ENCODE measurements at places on chromosomes 12 and 14.
A peak's percentile ranks its signal among the peaks of the same experiment; 100 is the strongest.

DNA sequence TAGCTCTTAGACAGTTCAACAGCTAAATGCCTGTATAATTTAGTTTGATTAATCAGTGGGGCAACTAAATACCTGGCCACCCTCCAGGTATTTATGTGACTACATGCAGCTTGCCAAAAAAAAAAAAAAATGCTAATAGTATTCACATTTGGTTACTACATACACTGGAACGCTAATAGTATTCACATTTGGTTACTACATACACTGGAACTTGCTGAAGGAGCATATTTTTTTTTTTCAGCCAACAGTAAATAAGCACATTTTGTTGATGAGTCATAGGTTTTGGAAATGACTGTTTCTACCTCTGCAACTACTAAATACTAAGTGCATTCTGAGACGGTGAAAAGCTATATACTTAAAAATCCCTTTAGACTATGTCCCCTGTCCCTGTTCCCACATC lies 1172.3 kb downstream of the LRFN5 start:
- DNase-seq, result no peak

GRCh38 chr14:54606631-54607133 lies 39.8 kb downstream of the SAMD4A start:
- no peak for DNase-seq

- DNase-seq, result no peak
Measured at GRCh38 chr12:53975479-53976152, 862 bp upstream of the HOTAIR start.

GRCh38 chr14:33510063-33510481 lies 440.8 kb downstream of the EGLN3 start:
- DNase-seq, result no peak

GRCh38 chr12:75507086-75507485 lies 4.3 kb downstream of the KRR1 start:
- DNase-seq, result no peak

DNA sequence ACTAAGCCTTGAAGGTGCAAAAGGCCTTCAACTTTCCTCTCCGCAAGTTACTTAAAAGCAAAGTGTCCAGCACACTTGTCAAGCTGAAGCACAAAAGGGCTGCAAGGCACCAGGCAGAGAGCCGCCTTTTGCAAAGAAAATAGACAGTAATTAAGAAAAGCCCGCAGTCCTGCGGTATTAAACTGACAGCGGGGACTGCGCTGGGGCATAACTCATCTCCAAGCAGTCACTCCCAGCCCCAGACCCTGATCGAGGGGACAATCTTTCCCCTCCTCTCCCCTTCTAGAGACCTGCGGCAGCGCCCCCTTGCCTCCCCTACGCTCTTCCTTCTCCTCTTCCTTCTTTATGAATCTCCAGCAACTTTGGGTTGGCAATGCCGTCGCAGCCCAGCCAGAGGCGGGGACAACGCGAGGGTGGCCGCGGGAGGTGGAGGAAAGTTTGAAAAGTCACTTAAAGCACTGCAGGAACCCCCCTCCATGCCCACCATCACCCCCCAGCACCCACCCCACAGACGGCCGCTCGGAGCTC lies 200.9 kb upstream of the CAND1 start:
- peak; percentile 6 for DNase-seq

- DNase-seq, result peak; percentile 64
Measured at GRCh38 chr12:57756406-57757341, 1.8 kb downstream of the MARCHF9 start.

DNA sequence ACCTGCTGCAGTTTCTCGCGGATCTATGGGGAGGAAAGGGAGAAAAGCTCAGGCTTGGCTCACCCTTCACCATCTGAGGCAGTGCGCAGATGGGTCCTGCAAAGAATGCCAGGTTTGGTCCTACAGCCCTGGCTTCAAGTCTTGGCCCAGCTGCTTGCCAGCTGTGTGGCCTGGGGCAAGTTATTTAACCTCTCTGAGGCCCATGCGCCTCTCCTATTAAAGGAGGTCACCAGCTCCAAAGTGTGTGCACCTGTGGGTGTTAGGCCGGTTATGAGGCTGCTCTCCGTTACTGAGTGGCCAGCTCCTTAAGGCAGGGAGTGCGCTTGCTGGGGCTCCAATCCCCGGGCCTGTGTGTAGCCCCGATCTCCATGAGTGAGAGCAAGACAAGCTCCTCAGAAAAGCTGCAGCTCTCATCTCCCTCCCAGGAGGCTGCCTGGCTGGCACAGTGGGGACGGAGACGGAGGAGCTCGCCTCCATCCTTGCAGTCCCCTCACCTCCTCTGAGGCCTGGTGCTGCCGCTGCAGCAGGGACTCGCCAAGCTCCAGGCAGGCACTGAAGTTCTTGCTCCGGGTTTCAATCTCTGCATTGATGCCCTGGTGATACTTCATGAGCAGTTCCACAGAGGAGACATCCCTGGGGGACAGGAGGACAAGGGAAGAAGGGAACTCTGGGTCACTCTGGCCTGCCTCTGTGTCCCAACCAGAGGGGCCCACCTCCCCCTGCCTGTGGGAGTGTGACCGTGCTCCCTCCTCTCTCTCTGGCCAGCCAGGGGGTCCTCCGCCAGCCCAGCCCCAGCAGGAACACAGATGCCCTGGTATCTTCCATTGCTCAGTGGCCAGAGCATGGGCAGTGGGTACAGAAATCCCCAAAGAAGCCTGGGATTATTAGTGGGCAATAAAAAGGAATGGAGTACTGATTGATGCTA lies 65.1 kb downstream of the PLEKHG3 start:
- DNase-seq, result no peak

DNA sequence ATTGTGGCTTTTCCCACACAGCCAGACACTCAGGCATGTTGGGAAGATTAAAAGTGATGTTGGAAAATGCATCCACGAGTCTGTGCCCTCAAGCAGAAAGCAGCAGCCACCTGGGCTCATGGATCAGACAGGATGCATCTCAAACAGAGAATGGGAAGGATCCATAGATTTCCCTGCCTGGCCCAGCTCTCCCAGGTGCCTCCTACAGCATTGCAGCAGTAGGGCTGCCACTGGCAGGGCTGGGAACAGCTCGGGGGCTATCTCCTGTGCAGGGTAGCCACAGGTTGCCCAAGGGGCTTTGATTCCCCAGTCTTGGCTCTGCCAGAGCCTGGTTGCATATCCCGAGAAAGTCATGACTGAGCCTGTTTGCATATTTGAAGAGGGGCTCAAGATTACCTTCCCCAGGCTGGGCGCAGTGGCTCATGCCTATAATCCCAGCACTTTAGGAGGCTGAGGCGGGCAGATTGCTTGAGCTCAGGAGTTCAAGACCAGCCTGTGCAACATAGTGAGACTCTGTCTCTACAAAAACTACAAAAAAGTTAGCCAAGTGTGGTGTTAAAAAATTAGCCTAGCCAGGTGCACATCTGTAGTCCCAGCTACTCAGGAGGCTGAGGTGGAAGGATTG lies 19.5 kb downstream of the C14orf132 start:
- DNase-seq, result no peak

DNA sequence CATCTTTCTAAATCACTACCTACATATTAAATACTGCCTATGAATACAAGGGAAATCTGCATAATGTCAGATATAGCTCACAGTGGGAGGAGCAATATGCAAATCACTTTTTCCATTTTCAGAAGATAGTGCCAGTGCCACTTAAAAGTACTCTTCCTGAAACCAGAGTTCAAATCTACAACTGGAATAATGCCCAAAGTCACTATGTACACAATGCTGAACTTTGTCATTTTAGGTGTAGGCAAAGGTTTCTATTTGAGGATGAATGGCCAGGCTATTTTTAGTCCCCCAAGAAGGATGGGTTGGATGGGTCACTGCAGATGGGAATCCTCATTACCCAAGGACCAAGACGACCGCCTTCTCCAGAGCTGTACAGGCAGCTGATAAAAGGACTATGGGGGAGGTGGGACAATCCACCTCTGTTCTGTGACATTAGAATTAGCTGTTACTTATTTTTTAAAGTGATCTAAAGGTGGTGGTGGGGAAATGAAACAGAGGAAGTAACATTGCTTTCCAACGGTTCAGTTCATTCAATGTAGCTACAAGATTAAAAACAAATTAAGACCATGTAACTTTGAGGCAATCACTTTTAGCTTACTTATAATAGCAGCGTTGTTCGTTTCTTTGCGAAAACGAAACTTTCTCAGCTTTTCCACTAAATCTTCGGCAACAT lies 5.6 kb downstream of the GMFB start:
- DNase-seq, result no peak

DNA sequence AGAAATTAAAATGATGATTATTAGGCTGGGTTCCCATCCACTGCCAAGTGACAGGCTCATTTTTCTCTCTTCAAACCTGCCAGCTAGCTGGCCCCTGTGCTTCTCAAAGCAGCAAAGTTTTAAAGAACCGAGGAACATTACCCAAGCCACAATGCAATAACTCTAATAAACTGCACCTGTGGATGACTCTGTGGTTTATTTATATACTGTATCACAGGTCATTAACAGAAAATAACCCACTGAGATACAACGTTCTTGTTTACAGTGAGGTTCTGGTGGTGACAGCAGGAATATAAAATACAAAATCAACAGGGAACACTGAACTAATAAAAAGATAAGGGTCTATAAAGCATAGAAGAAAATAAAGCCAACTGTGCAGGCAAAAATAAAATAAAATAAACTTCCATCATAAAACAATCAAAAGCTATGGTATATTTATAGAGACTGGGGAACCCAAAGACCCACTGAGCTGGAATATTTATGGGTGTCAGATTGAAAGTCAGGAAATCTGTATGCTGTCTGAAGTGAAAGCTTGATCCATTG lies 472.9 kb downstream of the NOVA1 start:
- DNase-seq, result no peak

DNA sequence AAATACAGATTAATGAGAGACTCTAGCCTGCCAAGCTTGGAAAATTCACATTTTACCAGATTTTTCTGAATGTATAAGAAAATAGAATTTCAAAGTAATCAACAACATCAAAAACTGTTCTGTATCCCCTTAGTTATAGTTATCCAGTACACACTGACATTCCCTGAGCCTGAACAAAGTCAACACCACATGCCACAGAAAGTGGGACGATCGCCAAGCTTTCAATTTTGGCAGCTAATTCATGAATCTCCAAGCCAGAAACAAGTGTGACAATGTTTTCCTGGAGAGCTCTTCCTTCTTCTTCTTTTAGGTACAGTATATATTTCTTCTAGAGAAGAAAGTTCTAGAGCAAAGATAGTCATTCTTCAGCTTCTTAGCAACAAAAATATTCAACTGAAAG lies 290.2 kb downstream of the PRKD1 start:
- no peak for DNase-seq

DNA sequence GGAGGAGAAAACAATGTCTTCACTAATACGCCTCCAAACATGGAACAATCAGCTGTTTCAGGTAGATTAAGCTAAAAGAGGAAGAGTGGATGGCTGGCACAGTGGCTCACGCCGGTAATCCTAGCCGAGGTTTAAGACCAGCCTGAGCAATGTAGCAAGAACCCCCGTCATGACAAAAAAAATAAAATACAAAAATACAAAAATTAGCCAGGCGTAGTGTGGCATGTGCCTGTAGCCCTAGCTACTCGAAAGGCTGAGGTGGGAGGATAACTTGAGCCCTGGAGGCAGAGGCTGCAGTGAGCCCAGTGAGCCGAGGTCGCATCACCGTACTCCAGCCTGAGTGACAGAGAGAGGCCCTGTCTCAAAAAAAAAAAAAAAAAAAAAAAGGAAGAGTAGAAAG lies 1.2 kb upstream of the MED13L start:
- DNase-seq, result no peak

DNA sequence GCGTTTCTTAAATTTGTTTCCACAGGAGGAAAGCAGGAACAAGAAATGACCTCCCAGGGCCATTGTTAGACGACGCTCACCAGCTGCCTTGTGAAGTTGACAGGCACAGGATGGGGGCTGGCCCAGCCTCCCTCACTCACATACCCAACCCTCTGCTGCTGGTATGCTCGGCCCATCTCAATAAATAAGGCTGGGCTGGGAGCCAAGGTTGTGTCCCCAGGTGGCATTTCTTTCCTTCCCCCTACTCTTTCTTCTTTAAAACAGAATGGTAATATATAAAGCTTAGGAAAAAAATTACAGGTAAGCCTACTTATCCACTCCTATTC lies 93.0 kb downstream of the ACTN1 start:
- DNase-seq, result no peak

DNA sequence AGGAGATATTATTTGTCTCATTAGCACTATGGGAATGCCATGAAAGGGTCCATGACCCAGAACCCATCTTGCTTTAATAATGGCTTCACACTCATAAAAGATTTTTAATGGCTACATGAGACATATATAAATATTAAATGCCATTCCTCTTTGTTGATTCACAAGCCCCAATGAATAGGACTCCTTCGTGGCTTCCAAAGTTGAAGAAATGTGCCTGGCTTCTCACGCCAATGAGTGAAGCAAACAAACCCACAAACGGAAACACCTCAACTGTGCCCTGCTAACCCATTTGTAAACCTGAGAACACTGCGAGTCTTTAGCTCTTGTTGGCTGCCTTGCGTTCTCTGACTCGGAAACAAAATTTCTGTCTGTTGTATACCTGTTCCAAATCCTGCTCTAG lies 381.7 kb upstream of the DDHD1 start:
- no peak for DNase-seq

DNA sequence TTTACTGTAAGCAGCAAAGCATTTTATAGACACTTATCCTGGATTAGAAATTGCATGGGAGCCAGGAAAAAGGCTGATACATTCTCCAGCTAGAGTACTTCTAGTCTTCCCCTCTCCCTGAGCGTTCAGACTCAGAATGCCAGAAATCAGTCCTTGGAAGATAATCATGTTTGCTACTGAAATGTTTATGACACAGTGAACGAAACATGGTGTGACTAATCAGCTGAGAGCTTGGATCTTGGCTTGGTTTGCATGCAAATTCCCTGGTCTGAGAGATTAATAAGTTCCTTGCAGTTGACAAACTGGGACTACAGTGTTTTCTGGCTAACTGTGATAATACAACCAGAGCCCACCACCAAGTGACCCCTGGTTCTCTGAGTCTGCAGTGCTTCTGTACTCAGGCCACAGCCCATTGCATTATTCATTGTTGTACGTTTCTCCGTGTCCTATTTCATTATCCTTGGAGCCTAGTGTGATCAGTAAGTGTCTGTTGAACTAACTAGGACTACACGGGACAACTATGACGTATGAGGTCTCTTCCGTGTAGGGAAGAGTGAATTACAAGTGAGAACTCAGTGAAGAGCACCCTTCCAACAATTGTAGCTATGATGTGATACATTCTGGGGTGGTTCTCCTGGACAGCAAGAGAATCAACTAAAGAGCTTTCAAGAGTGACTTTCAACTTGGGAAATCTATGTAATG lies 34.6 kb upstream of the EVL start:
- DNase-seq, result no peak

Measured in GM12891 (cell line).